ENCODE measurements at places on chromosomes 11 and 22. TPM values are rescaled to one million over a fixed set of nuclear protein-coding genes. Genes with fewer than 3 reads are reported as not detected.

ZP1 gene
- total RNA-seq = 0.17 TPM

OR6Q1 gene
- not detected for total RNA-seq

IGSF9B gene
- total RNA-seq = 0.15 TPM

DMC1 gene
- 15.3 TPM for total RNA-seq

NXPE2 gene
- under 0.01 TPM for total RNA-seq

MAPK12 gene
- 27.1 TPM for total RNA-seq

APOL5 gene
- not detected for total RNA-seq

NRGN gene
- total RNA-seq = 0.58 TPM

SHANK2 gene
- 4.5 TPM for total RNA-seq

SERPING1 gene
- total RNA-seq = 9.6 TPM

SLC22A9 gene
- not detected for total RNA-seq

SLC17A6 gene
- total RNA-seq = not detected
